ENCODE measurements at places on chromosomes 3 and 15.

- DNase-seq: no peak
Observed at GRCh38 chr15:88890495-88890894, 4.8 kb downstream of the HAPLN3 start.

DNA sequence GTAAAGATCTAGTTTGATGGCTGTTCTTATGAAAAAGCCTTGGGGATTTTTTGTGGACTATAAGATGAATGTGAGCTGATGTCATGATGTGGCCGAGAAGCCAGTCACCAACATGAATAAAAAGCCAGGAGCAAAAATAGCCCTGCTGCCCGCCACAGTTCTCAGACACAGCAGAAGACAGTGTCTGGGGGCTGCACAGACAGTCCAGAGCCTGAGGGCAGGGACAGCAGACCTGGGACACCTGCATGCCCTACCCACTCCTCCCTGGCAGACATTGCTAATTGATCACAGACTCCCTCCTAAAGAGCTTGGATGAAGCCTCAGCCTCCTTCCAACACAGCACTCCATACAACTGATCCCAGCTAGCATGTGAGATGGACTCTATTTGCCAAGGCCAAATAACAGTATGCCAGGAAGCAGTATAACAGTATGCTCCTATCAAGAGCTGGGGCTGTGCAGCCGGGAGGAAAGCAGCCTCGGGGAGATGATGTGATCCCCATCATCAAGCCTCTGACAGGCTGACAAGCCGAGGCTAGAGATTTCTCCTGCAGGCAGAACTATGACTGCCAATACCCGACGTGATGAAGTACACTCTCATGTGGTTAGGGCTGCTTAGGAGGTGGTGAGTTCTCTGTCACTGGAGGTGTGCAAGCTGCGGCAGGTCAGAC is 105.4 kb upstream of the RPL32 start:
- no peak for DNase-seq

GRCh38 chr15:71396536-71397125 is 281.4 kb downstream of the THSD4 start:
- DNase-seq: no peak

GRCh38 chr3:185215873-185216606 is 37.8 kb downstream of the EHHADH start:
- no peak for DNase-seq

- no peak for DNase-seq
Observed at GRCh38 chr15:40787344-40787841, 17.6 kb downstream of the C15orf62 start.

GRCh38 chr3:151146731-151147091 is 56.3 kb downstream of the GPR171 start:
- DNase-seq: no peak

GRCh38 chr3:105077060-105077822 is 289.5 kb upstream of the ALCAM start:
- DNase-seq: no peak

- DNase-seq: no peak
Observed at GRCh38 chr3:40827942-40828688, 303.4 kb downstream of the ZNF621 start.

DNA sequence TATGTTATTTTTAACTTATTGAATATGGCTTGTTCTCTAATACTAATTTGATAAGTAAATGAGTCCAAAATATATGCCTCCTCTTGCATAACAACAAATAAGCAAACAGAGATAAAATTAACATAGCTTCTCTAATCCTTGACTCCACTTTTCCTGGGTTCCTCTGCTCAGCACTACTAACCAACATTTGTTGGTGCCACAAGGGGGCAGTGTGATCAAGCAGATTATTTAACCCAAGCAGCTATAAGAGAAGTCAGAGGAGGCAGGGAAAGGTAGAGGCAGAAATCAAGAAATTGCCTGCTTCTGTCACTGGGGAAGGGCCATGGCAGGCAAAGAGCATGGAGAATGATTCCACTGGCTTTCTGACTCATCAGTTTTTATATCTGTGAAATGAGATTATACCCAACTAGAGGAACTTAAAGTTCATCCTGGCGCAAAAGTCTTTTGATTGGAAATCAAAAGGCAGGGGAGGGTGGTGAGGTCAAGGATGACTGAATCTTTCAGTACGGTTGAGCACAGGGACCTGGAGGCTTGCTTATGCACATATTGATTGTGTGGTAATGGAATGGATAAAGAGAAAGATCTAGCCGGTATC is 152.2 kb downstream of the IGSF11 start:
- DNase-seq: peak; percentile 41

DNA sequence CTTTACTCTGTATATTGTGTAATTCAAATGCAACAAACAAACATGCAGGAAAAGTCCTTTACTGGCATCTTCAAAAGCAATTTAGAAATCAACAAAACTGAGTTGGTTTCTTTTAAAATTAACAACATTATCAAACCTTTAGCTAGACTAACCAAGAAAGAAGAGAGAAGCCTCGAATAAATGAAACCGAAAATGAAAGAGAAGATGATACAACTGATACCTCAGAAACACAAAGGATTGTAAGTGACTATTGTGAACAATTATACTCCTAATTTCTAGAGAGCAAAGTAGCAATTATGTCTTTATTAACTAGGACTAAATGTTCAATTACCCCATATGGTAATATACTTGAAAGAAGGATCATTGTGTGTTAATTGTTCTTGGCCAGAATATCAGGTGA is 49.2 kb upstream of the P3H2 start:
- DNase-seq: no peak

- no peak for DNase-seq
Observed at GRCh38 chr3:51845129-51845528, 16.3 kb upstream of the IQCF2 start.

DNA sequence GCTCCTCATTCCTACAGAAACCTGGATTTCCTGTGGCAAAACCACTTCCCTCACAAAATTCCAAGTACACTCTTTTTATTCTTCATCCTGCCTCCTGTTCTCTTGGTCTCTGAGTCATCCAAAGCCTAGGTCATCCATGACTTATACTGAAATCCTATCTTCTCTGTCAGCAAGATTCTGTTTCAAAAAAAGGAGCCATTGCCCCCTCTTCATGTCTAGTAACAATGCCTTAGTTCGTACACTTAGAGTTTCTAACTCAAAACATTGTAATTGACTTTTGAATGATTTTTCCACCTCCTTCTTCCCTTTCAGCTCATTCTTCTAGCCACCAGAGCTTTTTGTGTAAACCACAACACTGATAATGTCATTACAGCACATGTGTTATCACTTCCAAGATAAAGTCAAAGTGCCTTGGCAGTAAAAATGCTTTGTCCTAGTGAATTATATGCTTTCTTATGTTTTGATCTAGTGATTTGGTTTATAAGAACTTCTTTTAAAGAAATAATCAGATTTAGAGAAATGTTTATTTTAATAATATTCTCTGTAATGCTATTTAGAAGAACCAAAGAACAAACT is 256.5 kb upstream of the NECTIN3 start:
- DNase-seq: no peak

DNA sequence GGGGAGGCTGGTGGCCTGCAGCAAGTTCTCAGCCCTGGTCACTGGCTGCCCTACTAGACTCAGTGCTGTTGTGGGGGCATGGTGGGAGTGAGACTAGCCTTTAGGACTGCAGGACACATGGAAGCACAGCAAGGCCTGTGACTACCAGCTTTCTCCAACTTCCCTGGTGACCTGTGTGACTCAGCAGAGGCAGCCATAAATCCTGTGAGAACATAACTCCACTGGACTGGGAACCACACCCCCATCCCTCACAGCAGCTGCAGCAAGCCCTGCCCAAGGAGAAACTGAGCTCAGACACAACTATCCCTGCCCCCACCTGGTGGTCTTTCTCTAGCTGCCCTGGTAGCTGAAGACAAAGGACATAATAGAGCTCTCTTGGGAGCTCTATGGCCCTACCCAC is 111.3 kb downstream of the DCLK3 start:
- no peak for DNase-seq

GRCh38 chr3:169666376-169667165 is 3.1 kb upstream of the MECOM start:
- DNase-seq: no peak

DNA sequence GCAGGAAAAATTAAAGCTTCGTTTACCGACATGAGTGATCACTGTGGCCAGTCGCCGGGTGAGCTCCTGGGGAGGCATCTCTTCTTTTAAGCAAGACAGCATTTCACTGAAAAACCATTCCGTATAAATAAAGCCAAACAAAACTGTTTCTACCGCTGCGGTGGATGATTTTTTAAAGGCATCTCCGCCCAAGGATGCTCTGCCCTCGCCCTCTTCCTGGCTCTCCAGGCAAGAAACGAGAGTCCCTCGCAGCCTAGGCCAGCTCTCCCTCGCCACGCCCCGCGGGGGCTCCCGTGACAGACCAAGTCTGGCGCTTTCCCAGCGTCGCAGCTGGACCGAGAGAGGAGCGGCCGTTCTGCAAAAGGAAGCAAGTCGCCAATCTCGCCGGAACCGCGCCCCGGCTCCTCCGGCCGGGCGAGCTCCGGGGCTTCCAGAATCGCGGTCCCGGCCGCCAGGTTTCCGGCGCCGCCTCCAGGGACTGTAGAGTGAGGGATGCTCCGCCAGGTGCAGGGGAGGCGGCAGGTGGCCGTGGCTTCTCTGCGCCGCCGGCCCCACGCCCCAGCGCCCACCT is 458 bp downstream of the MCF2L2 start:
- DNase-seq: no peak

GRCh38 chr3:58563386-58564035 is 13.7 kb downstream of the FAM107A start:
- no peak for DNase-seq

- DNase-seq: no peak
Observed at GRCh38 chr3:16817197-16817596, 67.6 kb upstream of the PLCL2 start.

- no peak for DNase-seq
Observed at GRCh38 chr15:95944193-95944592, 386.3 kb upstream of the NR2F2 start.

Measured in stimulated activated CD8-positive, alpha-beta memory T cell treated with anti-CD3 and anti-CD28 coated beads, Interleukin-15, amount 100 ng/mL, for 1 hour (primary cell).